ENCODE measurements at places on chromosomes 13 and 19.

- no peak for DNase-seq
These were observed 822.9 kb upstream of the PRR20A start for GRCh38 chr13:56317841-56318240.

- no peak for DNase-seq
These were observed 4.6 kb downstream of the KLF12 start for GRCh38 chr13:74129500-74130191.

GRCh38 chr13:92313382-92313781 lies 913.2 kb upstream of the GPC6 start:
- no peak for DNase-seq

DNA sequence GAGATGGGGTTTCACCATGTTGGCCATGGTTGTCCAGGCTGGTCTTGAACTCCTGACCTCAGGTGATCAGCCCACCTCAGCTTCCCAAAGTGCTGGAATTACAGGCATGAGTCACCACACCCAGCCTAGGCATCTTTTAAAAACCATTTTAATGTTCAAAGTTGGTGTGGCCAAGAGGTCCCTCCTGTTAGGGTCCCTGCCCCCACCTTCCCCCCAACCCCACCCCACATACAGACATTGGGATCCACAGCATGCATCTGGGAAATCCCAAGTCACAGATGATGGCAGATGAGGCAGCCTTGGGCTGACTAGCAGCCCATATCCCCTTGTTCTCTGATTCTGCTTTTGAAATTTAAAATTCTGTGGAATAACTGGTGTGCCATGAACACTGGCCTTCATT lies 226.0 kb downstream of the KATNAL1 start:
- DNase-seq: no peak

DNA sequence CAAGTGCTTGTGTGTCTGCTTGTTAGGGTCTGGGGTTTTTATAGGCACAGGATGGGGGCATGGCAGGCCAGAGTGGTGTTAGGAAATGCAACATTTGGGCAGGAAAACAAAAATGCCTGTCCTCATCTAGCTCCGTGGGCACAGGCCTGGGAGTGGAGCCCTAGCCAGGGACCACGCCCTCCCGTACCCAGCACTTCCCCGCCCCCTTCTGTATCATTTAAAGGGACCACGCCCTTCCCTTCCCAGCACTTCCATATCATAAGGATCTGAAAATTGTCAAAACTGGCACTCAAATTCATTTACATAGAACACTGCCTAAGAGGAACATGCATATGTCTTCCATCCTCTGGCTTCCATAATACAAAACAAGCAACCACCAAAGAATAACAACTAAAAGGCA lies 185.8 kb downstream of the B3GLCT start:
- DNase-seq: no peak

DNA sequence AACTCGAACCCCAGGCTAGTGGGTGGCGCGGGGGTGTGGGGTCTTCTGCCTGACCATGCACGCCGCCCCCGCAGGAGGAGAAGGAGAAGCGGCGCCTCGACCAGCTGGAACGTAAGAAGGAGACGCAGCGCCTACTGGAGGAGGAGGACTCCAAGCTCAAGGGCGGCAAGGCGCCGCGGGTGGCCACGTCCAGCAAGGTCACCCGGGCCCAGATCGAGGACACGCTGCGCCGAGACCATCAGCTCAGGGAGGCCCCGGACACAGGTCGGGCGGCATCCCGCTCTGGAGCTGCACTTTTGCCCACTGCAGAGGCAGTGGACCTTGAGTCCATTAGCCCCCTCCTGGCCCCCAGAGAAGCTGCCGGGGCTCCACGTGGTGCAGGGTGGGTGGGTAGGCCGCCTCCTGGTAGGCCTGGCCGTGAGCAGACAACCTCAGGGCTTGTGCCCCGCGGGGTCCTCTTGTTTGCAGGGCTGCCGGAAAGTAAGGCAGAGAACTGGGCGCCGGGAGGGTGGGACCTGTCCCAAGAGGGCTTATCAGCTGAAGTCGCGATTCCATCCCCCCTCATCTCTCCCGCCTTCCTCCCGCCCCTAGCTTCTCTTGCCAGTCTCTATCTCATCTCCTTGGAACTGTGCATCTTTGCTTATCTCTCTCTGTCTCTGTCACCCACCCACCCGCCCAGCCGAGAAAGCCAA lies 9.9 kb downstream of the CCDC124 start:
- DNase-seq: no peak

- DNase-seq: no peak
These were observed 12.5 kb downstream of the DCAF15 start for GRCh38 chr19:13964776-13965175.

GRCh38 chr13:29740961-29741360 lies 109.5 kb downstream of the UBL3 start:
- no peak for DNase-seq

DNA sequence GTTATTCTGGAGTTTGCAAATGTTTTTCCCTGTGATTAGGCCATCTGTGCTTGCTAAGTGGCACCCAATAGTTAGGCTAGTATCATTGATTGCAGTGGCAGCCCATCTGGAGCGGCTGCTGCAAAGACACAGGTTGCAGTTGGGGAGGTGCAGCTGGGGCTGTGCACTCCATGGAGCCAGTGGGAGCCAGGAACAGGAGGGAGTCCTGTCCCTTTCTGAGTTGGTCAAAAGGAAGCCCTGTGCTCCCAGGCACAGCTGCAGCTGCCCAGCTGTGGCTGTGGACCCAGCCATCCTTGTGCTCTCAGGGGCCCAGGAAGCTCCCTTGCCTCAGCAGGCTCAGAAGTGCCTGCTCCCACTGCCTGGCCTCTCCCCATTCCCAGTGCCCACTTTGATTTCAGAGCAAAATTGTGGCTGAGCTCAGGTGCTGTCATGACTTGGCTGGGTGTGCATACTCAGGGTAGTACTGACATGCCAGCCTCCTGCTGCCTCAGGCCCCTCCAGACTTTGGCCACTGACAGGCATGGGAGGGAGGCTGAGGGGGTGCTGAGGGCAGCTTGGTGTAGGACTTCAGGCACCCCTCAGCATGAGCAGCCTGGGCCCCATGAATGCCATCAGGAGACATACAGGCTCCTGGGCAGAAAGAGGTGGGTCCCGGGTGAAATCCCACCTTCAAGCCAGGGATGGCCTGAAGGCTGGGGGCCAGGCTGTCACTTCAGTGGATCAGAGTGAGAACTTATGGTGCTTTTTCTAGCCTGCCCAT lies 270.6 kb downstream of the PCDH20 start:
- no peak for DNase-seq

DNA sequence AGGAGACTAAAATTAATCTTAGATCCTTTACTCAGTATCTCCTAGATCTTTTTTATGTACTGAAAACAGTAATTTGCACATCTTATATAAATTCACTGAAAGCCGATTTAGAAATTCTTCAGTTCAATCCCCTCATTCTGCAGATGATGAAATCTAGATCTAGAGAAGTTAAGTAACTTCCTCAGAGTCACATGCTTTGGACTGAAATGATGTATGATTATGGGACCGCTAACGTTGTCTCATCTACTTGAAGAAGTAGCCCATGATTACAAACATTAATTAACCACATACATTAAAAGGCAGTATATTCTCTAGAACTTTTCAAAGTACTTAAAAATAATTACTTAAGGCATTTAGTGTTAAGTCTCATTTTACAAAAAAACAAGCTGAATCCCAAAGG lies 37.8 kb downstream of the ELF1 start:
- DNase-seq: no peak

GRCh38 chr19:13860679-13861391 lies 16.1 kb upstream of the NANOS3 start:
- no peak for DNase-seq

DNA sequence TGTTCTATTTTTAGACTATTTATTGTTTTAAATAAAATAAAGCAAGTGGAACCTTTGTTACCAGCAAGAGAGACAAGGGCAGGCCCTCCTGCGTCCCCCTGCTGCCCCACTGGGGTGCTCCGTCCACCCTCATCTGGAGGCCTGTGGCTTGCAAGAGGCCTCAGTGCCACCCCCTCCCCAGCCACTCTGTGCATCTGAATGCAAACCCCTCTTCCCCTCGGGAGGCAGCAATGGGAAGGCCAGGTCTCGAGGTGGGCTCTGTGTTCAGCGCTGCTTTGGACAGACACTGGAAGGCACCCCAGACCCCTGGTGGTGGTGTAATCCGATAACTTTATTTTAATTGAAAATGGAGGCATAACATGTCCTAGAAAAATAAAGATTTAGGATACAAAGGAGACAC lies 4.6 kb downstream of the SIX5 start:
- no peak for DNase-seq

All from GM12891 (cell line).